ENCODE measurements at places on chromosomes 3 and 15.

GRCh38 chr3:62319570-62320243 lies 53.6 kb downstream of the FEZF2 start:
- ATAC-seq: no peak

- peak; percentile 57 for ATAC-seq
These were observed at the start of gene RTP4 for GRCh38 chr3:187368251-187369088. RTP4 (plus strand) TSS chr3:187368385; CDS start chr3:187368442, 57 bp downstream.

- no peak for ATAC-seq
These were observed 1.0 kb downstream of the RASSF1 start for GRCh38 chr3:50339485-50340146.

GRCh38 chr15:72206677-72207000 lies 9.1 kb upstream of the GRAMD2A start:
- no peak for ATAC-seq

- peak; percentile 57 for ATAC-seq
These were observed 8.6 kb downstream of the SEMA6D start for GRCh38 chr15:47725906-47726305.

- no peak for ATAC-seq
These were observed 88.7 kb downstream of the GABRG3 start for GRCh38 chr15:27059610-27060202.

Data from gastroesophageal sphincter (tissue), 4 donors.